Esophagus squamous epithelium (tissue), 5 donors: ENCODE measurements at places on chromosomes 6 and 20.
A peak's percentile ranks its signal among the peaks of the same experiment; 100 is the strongest.

DNA sequence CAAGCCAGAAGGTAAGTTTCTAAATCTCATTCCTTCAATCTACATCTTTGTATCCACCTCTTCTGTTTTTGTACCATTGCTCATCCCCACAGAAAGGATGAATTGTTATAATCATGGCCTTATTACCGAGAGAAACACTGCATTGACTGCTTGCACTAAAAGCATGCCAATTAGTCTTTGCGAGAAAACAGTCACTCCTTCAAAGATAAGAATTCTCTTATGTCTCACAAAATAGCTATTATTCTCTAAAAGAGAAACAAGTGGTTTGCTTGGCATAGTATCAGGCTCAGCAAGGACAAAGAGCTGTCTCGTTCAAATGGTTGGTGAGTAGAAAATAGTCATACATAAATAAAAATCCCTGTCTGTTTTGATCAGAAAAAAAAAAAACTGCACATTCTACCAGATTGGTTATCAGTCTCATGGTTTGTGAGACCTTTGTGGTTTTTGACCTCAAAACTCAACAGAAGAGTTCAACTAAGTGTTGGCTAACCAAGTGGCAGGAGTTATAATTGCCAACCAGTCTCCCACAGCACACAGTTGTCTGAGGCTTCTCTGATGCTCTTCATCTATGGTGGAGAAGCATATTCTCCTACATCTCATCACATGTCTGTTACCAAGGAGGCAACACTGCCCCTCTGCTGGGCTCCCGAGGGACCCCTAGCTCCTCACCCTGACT is 35.1 kb upstream of the ARMH2 start:
- peaks cover 29% of the 10 kb centered on the region for H3K4me1 ChIP-seq
- no peaks in the 10 kb centered on the region for H3K27me3 ChIP-seq
- no peak overlapping the region for H3K4me3 ChIP-seq
- no peak for DNase-seq
- H3K27ac ChIP-seq = no peak overlapping the region

DNA sequence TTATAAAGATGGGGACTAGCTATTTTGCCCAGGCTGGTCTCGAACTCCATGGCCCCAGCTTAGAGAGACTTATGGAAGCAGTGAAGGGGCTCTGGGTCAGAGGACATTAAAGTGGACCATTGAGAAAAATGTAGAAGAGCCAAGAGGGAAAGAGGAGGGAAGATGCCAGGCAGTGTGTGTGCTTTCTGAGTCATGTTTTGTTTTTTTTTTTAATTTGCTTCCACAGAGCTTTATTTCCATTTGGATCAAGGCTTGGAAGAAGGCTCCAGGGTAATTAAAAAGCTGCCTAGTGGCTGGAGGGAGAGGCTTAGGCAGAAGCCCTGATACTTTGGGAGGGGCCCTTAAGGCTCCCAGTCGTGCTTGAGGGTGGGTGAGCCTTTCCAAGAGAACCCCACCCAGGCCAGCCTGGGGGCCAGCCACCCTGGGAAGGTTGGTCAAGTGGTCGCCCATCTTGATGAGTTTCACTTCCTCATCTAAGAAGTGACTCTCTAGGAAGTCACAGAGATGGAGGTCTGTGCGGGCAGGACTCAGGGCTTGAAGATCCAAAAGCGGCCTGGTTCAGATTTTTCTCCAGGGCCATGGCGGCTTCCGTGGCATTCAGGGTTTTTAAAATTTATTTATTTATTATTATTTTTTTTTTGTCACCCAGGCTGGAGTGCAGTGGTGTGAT is 3.0 kb upstream of the ZNF335 start:
- H3K27ac ChIP-seq = no peak overlapping the region
- no peak for DNase-seq
- no peak overlapping the region for H3K4me3 ChIP-seq
- no peaks in the 10 kb centered on the region for H3K36me3 ChIP-seq

DNA sequence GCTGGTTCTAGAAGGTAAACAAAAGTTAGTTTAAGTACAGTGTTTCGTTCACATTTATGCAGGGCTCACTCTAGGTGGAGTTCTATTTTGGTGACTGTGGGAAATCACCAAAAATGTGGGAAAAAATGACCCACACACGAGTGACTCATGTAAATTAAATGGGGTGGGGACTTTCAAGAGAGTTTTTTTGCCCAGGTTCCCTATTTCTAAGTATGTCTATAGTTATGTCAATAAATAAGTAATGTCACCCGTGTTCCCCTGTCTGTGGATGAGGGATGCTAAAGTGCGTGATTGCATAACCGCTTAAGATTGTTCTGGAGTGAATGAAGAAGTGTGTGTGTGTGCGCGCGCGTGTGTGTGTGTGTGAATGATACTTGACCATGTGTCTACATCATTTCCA is 69.1 kb downstream of the MYB start:
- DNase-seq = no peak
- no peaks in the 10 kb centered on the region for H3K4me1 ChIP-seq
- no peaks in the 10 kb centered on the region for H3K36me3 ChIP-seq
- H3K27ac ChIP-seq = no peak overlapping the region
- no peak overlapping the region for H3K4me3 ChIP-seq
- H3K27me3 ChIP-seq = no peaks in the 10 kb centered on the region

DNA sequence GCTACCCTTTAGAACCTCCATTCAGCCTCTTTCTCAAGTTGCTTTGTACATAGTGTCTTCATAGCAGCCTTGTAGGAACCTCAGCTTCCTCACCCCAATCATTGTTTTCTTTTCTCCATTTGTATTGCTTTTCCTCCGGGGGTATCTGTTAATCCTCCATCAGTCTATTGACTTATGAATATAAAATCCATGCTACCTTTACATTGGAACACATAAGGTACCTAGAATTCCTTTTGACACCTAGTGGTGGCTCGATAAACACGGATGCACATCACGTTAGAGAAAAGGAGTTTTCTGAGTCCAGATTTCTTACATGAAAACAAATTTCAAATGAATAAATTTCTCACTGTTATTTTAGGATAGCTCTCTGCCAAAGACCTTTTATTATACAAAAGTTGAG is 6.3 kb upstream of the EDN1 start:
- no peak overlapping the region for H3K27ac ChIP-seq
- no peak overlapping the region for H3K4me3 ChIP-seq
- no peaks in the 10 kb centered on the region for H3K36me3 ChIP-seq

DNA sequence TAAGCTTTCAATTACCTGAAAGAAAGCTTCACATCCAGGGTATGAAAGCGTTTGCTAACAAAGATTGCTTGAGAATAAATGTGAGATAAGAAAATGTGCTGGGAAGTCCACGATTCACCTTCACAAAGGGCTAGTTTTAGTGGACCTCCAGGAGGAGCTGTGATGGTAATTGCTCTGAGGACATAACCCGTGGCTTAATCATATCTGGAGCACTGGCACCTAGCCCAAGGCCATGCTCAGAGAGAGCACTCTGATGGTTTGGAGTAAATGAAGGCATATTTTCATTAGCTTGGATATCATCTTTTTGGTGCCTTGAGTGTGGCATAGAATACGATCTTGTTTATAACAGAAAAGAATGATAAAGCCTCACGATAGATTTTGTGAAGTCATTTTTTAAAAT is 46.9 kb upstream of the BACH2 start:
- no peaks in the 10 kb centered on the region for H3K36me3 ChIP-seq
- H3K4me3 ChIP-seq = no peak overlapping the region
- no peak overlapping the region for H3K27ac ChIP-seq
- no peaks in the 10 kb centered on the region for H3K4me1 ChIP-seq
- no peaks in the 10 kb centered on the region for H3K27me3 ChIP-seq

GRCh38 chr20:23315099-23315498 is 35.5 kb upstream of the NXT1 start:
- DNase-seq = no peak
- no peaks in the 10 kb centered on the region for H3K36me3 ChIP-seq
- H3K4me1 ChIP-seq = no peaks in the 10 kb centered on the region
- H3K27me3 ChIP-seq = no peaks in the 10 kb centered on the region
- peak overlapping the region; percentile 83 for H3K27ac ChIP-seq
- no peak overlapping the region for H3K4me3 ChIP-seq

GRCh38 chr6:47489995-47490394 is 12.4 kb downstream of the CD2AP start:
- DNase-seq = no peak
- peaks cover 26% of the 10 kb centered on the region for H3K4me1 ChIP-seq
- no peaks in the 10 kb centered on the region for H3K36me3 ChIP-seq

DNA sequence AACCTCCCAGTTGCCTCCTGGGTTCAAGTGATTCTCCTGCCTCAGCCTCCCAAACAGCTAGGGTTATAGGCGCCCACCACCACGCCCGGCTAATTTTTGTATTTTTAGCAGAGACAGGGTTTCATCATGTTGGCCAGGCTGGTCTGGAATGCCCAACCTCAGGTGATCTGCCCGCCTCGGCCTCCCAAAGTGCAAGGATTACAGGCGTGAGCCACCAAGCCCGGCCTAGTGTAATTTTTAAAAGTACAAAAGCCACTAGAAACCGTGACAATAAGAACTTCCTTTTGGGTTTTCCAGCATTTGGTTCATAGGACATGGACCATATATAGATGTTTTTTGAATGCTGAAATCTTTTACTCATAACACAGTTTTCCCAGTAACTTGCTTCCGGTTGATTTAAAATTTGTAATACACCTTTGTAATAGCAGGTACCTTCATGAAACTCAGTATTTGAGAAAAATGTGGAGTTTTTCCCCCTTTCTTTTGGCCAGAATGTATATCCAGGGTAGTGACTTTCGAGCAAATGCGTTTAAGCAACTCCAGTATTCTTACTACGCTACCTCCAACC is 467 bp downstream of the PXT1 start:
- H3K27me3 ChIP-seq = no peaks in the 10 kb centered on the region
- no peak for DNase-seq
- peak overlapping the region; percentile 99 for H3K4me3 ChIP-seq
- H3K27ac ChIP-seq = peak overlapping the region; percentile 98
- H3K4me1 ChIP-seq = peaks cover 55% of the 10 kb centered on the region

- H3K4me3 ChIP-seq = no peak overlapping the region
- no peaks in the 10 kb centered on the region for H3K36me3 ChIP-seq
- H3K27me3 ChIP-seq = no peaks in the 10 kb centered on the region
- no peak overlapping the region for H3K27ac ChIP-seq
Measured at GRCh38 chr6:32597024-32597423, 7.4 kb upstream of the HLA-DRB1 start.

GRCh38 chr20:12327205-12327604 is 409.5 kb downstream of the BTBD3 start:
- H3K4me3 ChIP-seq = no peak overlapping the region
- H3K27ac ChIP-seq = no peak overlapping the region
- no peak for DNase-seq
- no peaks in the 10 kb centered on the region for H3K4me1 ChIP-seq
- no peaks in the 10 kb centered on the region for H3K27me3 ChIP-seq

DNA sequence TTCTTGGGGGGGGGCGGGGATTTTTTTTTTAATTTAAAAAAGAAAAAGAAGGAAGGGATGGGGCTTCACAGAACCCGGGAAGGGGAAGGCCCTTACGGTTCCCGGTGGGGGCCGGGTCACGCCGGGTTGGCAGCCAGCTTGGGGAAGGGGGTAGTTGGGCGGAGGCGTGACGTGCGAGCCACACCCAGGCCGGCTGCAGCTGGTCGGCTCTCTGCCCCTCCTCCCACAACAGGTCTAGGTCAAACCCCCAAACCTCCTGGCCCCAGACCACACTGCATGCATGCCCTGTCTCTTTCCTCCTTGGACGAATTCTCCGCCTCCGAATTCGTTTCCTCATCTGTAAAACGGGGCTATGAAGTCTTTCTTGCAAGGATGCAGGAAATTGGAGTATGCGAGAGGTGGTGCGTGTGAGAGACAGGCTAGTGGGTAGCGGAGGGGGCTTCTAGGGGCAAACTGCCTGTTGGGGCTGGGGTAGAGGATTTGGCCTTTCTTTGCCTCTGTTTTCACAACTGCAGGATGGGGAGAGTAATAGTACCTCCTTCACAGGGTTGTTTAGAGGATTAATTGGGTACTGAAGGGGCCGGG is 828 bp downstream of the HCK start:
- H3K27me3 ChIP-seq = no peaks in the 10 kb centered on the region
- peak overlapping the region; percentile 21 for H3K4me3 ChIP-seq
- peak overlapping the region; percentile 19 for H3K27ac ChIP-seq
- no peak for DNase-seq
- no peaks in the 10 kb centered on the region for H3K36me3 ChIP-seq

- no peak overlapping the region for H3K27ac ChIP-seq
- H3K4me1 ChIP-seq = peaks cover 21% of the 10 kb centered on the region
- no peaks in the 10 kb centered on the region for H3K36me3 ChIP-seq
- H3K4me3 ChIP-seq = no peak overlapping the region
- no peak for DNase-seq
Measured at GRCh38 chr20:22575087-22575721, 9.2 kb downstream of the FOXA2 start.

- no peak overlapping the region for H3K4me3 ChIP-seq
- peak overlapping the region; percentile 7 for H3K27ac ChIP-seq
- no peak for DNase-seq
- peaks cover 13% of the 10 kb centered on the region for H3K4me1 ChIP-seq
Measured at GRCh38 chr20:33561692-33562601, 72.1 kb downstream of the CBFA2T2 start.

DNA sequence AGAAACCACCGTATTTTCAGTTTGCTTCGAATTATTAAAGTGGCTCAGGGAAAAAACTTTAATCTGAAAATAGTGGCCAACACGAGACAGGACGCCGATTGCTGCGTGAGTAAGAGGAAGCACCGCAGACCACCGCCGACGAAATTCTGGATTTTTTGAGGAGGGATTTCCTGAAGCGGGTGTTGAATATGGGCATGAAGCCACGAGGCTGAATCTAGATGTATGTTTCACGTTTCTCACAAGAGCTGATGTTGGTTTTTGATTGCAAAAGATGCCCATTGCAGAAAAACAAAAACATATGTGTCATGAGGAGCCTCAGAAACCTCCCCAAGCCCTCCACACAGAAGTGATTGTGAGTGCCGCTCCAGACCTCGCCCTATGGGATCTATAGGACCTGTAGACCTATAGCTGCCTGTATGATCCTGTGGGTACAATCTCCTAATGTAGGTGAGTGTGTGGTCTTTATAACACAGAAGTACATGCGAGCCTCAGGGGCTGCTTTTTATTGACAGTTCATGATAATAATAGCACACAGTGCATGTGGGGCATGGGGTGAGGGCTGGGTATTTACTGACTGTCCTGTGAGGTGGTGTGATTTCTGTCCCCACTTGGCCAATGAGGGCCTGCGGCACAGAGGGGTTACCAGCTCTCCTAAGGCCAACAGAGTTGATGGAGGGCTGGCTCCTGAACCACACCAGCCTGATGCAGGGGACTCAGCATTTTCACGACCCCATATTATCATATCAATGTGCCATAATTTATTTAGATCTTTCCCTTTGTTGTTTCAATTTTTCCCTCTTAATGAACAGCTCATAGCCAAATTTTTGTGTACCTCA is 243.9 kb downstream of the DLL1 start:
- DNase-seq = no peak
- H3K27ac ChIP-seq = no peak overlapping the region
- H3K36me3 ChIP-seq = no peaks in the 10 kb centered on the region
- peaks cover 26% of the 10 kb centered on the region for H3K27me3 ChIP-seq
- peaks cover 19% of the 10 kb centered on the region for H3K4me1 ChIP-seq

GRCh38 chr6:153960281-153960680 is 78.8 kb upstream of the OPRM1 start:
- H3K4me3 ChIP-seq = peak overlapping the region; percentile 26
- H3K4me1 ChIP-seq = no peaks in the 10 kb centered on the region
- H3K27ac ChIP-seq = no peak overlapping the region
- no peaks in the 10 kb centered on the region for H3K27me3 ChIP-seq
- H3K36me3 ChIP-seq = no peaks in the 10 kb centered on the region
